ENCODE measurements at places on chromosomes 7 and 10.

- DNase-seq = no peak
Measured at GRCh38 chr7:130733931-130734814, at the start of gene KLF14. Gene KLF14, minus strand, starts transcription at chr7:130734207. Its CDS starts 174 bp downstream, at chr7:130734033.

DNA sequence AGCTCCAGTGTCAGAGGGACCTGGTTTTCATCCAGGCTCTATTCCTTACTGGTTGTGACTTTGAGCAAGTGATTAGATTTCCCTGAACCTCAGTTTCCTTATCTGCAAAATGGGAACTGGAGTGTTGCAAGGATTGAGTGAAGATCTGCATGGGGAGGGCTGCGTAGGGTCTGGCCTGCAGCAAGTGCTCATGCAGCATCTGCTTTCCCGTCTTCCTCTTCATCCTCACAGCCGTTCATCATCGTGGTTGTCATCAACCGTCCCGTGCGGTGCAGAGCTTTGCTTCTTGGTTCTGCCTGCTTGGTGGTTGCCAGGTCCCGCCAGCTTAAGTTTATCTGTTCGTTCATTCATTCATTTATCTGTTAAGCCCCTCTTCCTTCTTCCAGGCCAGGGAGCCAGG is 135.0 kb downstream of the GRK5 start:
- no peak for DNase-seq

DNA sequence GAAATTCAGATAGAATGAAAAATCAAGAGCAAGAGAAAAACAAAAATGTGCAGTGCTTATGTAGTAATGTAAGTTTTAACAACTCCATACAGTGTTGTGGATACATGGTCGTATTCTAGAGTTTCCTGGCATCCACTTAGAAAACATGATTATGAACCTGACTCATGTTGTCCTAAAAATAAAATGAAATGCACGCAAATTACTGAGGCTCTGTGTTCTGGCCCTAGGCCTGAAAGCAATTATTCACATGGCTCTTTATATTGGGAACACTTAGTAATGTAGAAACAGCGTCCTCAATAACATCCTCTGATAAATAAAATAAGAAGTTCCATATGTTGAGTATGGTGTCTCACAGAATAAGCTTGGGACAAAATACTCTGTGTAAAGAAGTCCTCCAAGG is 200.2 kb upstream of the SEMA3E start:
- DNase-seq = no peak

GRCh38 chr7:99437946-99438572 is 539 bp downstream of the PTCD1 start:
- no peak for DNase-seq

GRCh38 chr10:6649903-6650302 is 69.8 kb upstream of the PRKCQ start:
- DNase-seq = no peak

DNA sequence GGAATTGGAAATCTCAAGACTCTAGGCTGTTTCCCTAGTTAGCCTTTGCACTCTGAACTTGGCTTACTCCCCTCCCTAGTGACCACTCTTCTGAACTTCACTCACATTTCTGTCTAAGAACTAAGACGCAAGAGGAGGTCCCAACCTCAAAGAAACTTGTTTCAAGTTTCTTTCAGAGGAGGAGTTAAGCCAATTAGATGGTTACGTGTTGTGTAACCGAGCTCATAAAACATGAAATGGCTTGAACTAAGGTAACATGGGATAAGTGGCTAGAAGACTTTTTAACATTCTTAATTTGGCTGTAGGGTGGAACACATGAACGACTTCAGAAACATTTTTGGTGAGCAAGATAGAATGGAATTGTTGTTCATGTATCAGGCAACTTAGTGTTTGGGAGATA is 39.5 kb upstream of the SEC61G start:
- no peak for DNase-seq

DNA sequence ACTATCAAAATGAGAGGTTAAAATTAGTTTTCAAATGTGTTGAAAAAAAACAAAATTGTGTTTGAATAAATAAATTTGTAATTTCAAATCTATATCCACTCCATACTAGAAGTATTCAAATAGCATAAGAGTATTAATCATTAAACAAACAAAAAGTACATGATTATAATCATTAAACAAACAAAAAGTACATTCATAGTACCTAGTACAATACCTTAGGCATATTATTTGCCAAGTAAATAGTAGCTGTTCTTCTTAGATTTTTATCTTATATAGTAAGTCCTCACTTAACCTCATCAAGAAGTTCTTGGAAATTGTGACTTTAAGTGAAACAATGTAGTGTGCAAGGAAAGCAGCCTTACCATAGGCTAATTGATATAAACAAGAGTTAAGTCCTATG is 349.3 kb upstream of the VWC2 start:
- DNase-seq = no peak

- DNase-seq = no peak
Measured at GRCh38 chr7:68414631-68415425, 1183.4 kb upstream of the AUTS2 start.

- no peak for DNase-seq
Measured at GRCh38 chr7:112130729-112131410, 75.3 kb downstream of the DOCK4 start.

- DNase-seq = no peak
Measured at GRCh38 chr10:63319231-63319630, 146.5 kb downstream of the JMJD1C start.

GRCh38 chr10:68364101-68364886 is 31.6 kb upstream of the PBLD start:
- DNase-seq = no peak

- no peak for DNase-seq
Measured at GRCh38 chr10:5751601-5752253, 61.5 kb downstream of the GDI2 start.

- no peak for DNase-seq
Measured at GRCh38 chr10:113978802-113979201, 64.9 kb upstream of the ADRB1 start.

DNA sequence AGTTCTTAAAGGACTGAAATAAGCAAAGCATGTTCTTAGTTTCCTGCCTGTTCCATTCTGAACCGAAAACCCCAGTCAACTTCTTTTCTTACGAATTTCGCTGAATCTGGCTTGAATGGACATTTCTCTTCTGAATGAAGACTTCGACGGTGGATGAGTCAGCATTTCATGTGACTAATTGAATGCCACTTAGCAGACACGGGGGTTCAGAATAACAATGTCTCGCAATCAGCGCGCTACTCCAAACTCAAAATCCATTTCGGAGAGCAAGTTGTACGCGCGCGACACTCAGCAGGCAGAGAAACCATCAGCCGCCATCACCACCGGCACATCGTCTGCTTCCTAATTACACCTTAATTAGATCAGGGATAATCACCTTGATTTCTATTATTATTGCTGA is 239.0 kb upstream of the KLF6 start:
- DNase-seq = no peak

- DNase-seq = no peak
Measured at GRCh38 chr10:107561136-107561650, 396.7 kb upstream of the SORCS1 start.

- DNase-seq = no peak
Measured at GRCh38 chr7:16615228-16615627, 30.3 kb downstream of the ANKMY2 start.

GRCh38 chr10:32995066-32995622 is 37.1 kb upstream of the ITGB1 start:
- no peak for DNase-seq

DNA sequence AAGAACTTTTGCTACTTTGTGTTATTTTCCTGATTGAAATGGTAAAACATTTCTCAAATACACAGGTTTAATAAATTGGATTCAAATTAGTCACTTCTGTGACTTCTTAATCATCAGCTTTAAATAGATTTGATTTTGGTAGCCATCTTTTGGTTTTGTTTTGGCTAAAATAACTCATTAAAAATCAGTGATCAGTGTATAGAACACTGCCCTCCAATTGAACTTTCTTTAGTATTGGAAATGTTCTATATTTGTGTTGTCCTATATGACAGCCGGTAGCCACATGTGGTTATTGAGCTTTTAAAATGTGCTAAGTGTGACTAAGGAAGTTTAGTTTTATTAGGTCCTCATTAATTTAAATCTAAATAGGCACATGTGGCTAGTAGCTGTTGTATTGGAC is 50.4 kb downstream of the GLCCI1 start:
- DNase-seq = no peak

GRCh38 chr7:137696988-137697387 is 149.8 kb downstream of the DGKI start:
- DNase-seq = no peak

- DNase-seq = no peak
Measured at GRCh38 chr7:90726623-90727022, 130.5 kb downstream of the CDK14 start.

- no peak for DNase-seq
Measured at GRCh38 chr7:150620617-150621371, 11.4 kb downstream of the GIMAP6 start.

- no peak for DNase-seq
Measured at GRCh38 chr7:134154581-134155130, 27.5 kb downstream of the LRGUK start.

- DNase-seq = no peak
Measured at GRCh38 chr7:38360776-38361175, 87.3 kb upstream of the TARP start.

- no peak for DNase-seq
Measured at GRCh38 chr10:3619241-3619640, 165.8 kb downstream of the KLF6 start.

- DNase-seq = peak; percentile 35
Measured at GRCh38 chr10:12350167-12350872, 973 bp downstream of the CAMK1D start.

GRCh38 chr10:91617072-91617609 is 15.7 kb downstream of the PPP1R3C start:
- no peak for DNase-seq

- DNase-seq = peak; percentile 76
Measured at GRCh38 chr10:87635498-87636312, 24.0 kb upstream of the PAPSS2 start.

DNA sequence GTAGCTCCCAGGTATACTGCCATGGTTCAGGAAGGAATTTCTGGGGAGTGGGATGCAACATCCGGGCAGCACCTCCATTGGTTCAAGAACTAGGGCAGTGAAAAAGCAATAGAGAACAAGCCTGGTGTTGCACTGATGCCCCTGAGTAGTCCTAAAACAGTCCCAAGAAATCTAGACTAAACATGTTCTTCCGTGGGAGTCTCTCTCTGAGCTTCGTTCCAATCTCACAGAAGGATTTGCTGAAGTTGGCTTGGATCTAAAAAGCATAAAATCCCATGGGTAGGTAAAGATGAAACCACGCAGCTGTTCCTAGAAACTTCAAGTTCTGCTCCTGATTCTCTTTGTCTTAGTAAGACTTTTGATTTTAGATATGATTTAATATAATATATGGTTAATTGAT is 154.5 kb downstream of the PLXDC2 start:
- DNase-seq = no peak

DNA sequence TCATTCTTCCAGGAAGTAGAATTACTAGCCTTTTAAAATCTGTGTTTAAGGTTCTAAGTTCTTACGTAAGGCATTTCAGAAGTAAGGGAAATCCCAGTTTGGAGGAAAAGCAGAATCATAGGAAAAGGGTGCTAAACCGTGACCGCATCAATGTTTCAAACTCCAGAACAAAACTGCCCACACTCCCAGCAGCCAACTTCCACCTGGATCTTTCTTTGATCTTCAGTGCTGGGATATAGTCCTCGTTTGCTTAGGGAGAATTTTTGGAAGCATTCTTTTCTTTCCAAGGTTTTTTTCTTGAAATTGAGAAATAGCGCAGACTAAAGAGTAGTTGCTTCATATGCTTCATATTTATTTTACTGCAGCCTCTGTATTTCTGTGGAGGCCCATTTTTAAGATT is 8.9 kb downstream of the PROSER2 start:
- DNase-seq = no peak

DNA sequence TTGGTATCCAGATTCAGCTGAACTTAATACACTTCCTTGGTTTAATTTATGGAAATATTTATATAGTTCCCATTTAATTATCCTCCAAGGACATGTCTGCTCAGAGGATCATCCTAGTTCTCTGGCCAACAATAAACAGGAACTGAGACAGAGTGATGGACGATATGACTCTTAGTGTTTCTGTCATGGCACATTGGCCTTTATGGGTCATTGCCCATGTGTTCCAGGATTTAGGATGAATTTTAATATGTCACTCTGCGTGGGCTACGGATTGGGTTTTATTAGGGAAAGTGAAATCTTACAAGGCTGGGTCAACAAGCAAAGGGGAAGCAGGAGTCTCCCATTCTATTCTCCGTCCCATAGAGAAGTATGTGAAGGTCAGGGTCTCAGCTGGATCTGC is 18.8 kb upstream of the TNPO3 start:
- no peak for DNase-seq

GRCh38 chr10:78974617-78975317 is 94.0 kb upstream of the ZMIZ1 start:
- DNase-seq = peak; percentile 27

DNA sequence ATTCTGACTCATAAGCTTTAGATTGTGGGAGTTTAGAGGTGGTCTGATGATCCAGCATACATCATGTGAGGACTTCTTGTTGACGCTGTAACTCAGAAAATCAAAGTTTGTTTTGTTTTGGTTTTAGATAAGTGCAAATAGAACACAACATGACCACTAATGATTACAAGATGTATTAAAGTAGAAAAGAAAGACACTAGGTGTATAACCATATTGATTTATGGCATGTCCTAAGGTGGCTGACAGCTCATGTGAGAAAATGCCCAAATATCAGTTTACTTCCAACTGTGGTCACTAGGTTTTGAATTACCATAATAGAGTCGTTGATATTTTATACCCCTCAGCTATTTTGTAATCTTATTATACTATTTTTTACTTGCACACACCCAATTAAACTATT is 1131.4 kb upstream of the PHF14 start:
- no peak for DNase-seq

DNA sequence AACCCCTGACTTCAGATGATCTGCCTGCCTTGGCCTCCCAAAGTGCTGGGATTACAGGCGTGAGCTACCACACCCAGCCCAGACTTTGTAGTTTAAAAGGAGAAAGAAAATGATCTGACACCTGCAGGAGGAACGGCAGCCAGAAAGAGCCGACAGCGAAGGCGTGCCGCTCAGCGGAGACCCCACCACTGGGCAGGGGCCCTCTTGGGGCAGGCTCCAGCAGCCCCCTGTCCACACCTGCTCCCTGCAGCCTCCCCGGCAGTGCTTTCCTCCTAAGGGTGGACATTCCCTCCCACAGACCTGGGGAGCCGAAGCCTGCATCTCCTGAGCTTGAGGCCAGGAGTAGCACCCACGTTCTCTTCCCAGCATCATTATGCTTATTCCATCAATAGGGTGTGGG is 19.2 kb upstream of the CNPY1 start:
- no peak for DNase-seq

GRCh38 chr7:6476596-6477317 is 29.0 kb upstream of the DAGLB start:
- no peak for DNase-seq

GRCh38 chr7:27032839-27033238 is 63.0 kb downstream of the HOXA1 start:
- DNase-seq = no peak

GRCh38 chr7:110170841-110171240 is 920.1 kb upstream of the LRRN3 start:
- no peak for DNase-seq

GRCh38 chr7:41104631-41105030 is 598.3 kb downstream of the INHBA start:
- no peak for DNase-seq

All from T-helper 1 cell (primary cell).